ENCODE measurements at places on chromosomes 1 and 21.

GRCh38 chr1:179001451-179001850, 24.2 kb upstream of the FAM20B start:
- no peak for DNase-seq

DNA sequence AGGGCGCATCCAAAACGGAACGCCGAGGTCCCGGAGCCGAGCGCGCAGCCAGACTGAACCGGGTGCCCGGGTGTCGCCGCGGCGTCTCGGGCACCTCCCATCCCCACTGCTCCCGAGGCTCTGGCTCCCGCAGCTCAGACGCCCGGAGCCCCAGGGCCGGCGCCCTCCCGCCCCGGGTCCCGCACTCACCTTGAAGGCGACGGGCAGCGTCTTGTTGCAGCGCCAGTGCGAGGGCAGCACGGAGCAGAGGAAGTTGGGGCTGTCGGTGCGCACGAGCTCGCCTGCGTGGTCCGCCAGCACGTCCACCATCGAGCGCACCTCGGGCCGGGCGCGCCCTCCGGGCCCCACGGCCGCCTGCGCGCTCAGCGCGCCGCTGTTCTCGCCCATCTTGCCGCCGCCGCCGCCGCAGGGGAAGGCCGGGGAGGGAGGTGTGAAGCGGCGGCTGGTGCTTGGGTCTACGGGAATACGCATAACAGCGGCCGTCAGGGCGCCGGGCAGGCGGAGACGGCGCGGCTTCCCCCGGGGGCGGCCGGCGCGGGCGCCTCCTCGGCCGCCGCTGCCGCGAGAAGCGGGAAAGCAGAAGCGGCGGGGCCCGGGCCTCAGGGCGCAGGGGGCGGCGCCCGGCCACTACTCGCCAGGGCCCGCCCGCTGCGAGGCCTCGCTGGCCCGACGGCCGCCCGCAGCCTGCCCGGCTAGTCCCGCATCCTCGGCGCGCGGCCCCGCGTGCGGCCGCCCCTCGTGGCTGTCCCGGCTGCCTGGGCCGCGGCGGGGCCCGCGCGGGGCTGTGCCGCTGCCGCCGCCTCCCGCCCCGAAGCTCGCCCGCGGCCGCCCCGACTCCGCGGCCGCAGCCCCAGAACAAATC, 447 bp downstream of the RUNX3 start:
- DNase-seq: peak; percentile 40

- no peak for DNase-seq
These were observed 11.6 kb upstream of the CD1D start for GRCh38 chr1:158169105-158169504.

DNA sequence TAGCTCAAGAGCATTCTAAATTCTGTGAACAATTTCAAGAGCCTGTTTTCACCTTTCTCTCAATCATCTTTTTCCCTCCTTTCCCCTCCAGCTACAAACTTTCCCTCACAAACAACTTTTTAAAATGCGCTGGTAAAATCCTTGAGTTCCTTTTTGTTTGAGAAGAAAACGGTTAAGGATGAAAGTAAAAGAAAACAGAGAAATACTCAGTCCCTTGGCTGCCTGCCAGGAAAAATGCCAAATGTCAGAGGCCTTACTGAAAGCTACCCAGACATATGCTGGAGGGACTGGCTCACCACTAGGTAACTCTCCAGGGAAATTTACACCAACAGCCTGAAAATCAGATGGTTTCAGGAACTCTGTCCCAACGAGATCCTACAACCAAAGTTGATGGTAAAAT, 11.0 kb upstream of the SERBP1 start:
- peak; percentile 6 for DNase-seq

DNA sequence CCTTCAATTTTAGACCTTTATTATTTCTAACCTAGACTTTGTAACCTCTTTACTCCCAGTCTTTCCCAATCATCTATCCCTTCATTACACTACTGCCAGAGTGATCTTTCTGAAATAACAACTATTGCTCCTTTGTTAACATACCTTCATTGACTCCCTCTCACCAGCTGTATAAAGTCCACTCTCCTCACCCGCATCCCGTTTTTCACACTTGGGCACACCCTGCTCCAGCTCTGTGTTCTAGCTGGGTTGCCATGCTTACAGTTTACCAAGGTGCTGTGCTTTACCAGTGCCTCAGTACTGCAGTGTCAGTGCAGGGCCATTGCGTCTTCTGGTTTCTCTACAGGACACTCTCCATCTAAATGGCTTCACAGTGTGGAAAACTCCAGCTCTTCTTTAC, 148.2 kb downstream of the NFIA start:
- DNase-seq: no peak

GRCh38 chr1:213698092-213698702, 289.6 kb upstream of the PROX1 start:
- no peak for DNase-seq

- DNase-seq: no peak
These were observed 107.4 kb downstream of the SLC45A1 start for GRCh38 chr1:8425150-8425780.

DNA sequence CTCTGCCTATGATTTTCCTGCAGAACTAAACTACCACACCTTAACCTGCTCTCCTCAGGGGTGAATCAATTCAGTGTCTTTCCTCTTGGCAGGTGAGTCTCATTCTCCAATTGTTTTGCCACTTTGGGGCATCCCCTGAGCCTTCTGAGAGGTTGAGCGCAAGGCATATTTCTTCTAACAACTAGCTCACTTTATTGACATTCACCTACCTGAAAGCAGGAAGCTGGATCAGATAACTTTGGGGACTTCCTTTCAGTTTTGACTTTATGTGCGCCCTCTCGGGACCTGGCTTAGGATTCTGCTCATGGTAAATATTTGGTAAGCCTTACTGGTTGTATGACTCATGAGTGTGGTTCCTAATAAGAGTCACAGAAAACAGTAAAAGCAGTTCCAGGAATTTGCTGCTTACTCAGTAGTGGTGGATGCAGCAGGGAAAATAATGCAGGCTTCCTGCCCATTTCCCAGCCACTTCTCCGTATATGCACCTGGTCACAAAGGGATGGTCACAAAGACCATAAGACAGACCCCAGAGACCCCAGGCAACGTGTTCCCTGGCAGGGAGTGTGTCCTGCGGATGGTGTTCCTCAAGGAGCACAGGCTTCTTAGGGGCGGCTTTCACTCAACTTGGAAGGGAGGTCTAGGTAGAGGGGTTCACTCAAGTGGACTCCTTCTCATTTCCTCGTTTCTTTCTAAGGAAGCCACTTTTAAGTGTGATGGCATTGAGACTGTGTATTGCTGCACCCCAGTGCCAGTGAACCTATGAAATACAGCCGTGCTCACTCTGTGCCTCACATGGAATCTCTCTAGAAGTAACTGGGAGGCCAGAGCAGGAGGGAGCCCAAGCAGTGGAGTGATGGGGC, 22.0 kb upstream of the BATF3 start:
- no peak for DNase-seq

DNA sequence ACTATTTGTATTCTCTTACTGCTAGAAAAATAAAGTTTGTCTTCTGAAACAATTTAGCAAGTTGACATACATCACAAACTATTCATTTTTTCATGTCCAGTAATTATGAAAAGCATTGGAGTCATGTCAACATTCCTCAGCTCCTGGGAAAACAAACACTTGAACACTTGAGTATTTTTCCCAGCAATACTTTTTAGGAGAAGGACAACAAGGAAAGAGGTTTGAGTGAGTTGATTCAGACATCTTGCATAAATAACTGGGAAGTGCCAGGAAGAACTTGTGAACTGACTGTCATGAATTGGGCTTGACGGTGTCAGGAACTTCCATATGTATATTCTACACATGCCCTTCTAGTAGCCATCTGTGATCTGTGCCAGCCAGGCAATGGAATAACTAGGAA, 195.6 kb downstream of the HMCN1 start:
- no peak for DNase-seq

DNA sequence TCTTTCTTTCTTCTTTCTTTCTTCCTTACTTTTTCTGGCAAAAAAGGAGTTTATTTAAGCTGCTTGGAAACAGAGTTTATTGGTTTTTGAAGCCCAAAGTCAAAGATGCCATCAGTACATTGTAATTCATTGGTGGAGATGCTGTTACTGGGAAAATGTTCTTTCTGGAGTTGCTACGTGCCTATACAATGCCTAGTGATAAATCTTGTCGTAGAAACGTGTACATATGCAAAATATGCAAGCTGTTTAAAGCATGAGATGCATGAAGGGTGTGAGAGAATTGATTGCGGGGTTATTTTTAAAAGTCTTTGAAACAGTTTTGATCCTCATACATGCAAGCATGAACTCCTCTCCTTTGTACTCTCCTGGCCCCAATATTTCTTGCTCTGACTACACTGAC, 1060.6 kb upstream of the NCAM2 start:
- no peak for DNase-seq

GRCh38 chr1:34759503-34760357, at the start of gene GJB4:
GJB4 (plus strand) TSS chr1:34759740; CDS start chr1:34761255, 1,515 bp downstream.
- DNase-seq: no peak

- no peak for DNase-seq
These were observed 738.7 kb downstream of the LTN1 start for GRCh38 chr21:28253961-28254360.

- no peak for DNase-seq
These were observed 55.3 kb downstream of the IGSF5 start for GRCh38 chr21:39800311-39800710.

GRCh38 chr21:20330652-20331051, 667.6 kb upstream of the NCAM2 start:
- DNase-seq: no peak

- no peak for DNase-seq
These were observed 145.5 kb upstream of the DUSP10 start for GRCh38 chr1:221887415-221887746.

DNA sequence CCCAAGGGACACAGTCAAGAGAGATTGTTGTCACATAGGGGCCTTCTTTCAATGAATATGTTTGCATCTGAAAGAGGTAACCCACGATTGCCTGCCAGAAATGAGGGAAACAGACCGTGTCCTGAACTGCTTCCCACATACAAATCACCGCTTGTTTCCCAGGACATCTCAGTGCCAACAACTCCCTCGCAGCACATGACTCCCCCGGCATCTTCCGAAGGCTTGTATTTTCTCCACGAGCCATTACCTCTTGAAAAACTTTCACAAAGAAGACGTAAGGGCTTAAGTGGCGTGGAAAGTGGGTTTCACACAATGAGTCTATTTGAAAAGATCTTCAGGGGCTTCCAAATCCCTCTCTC, 31.6 kb upstream of the PDE9A start:
- no peak for DNase-seq

DNA sequence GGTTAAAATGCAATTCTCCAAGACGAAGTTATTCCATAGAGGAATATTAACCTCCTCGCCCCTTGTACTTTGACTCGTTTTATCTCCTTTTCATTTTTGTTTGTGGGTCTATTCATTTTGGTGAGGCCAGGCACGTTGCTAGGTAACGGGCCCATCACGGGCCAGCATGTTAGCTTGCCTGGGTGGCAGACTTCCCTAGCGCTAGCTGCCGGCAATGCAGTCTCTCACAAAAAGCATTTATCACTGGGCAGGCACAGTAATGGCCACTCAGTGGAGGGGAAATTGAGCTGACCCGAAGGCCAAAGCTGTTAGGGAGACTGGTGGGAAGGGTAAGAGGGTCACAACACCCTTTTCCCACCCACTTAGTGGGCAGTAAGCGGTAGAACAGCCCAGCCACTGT, 234.4 kb upstream of the FOXD3 start:
- no peak for DNase-seq

DNA sequence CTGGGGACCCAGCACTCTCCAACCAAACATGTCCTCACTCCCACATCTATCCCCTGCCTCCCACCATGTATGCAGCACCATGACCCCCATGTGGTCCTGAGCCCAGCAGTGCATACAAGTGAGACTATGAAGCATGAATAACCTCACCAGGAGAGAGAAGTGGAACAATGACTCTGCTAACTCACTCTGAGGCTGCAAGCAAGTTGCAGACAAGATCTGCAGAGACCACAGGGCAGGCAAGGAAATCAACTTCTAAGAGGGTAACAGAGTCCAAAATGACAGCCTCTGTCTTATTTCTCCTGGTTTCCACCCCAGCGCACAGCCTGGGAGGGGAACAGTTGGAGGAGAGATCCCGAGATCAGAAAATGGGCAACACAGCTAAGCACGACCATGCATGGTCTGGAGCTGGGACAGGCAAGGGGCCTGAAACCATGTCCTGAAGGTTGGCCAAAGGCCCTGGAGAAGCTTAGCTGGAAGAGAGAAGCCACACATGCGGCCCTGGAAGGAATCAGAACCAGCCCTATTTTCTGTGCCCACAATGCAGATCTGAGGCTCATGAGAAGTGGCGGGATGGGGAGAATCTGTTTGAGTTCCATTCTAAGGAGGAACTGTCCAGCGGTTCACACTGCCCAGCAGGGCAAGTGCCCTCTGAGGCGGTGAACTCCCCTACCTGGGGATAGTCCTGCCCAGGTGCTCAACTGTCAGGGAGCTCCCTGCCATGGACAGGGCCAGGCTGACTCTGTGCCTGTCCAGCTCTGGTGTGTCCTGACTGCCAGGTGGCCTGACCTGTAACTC, 12.5 kb upstream of the REN start:
- DNase-seq: no peak

DNA sequence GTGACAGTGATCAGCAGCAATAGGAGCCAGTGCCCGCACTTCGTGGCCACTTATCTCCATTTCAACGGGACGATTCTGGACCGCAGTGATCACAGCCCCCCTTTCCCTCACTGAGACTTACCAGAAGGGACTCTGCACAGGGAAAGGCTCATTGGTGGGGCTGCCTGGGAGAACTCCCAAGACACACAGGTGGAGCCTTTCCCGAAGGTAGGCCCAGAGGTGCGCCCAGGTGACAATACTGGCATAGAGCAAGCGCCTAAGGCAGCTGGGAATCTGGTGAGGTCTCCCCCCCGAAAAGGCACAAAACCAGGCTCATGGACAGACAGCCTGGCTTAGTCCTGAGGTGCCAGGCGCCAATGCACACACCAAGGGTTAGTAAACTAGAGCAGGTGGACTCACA, 318.9 kb downstream of the AJAP1 start:
- DNase-seq: no peak

DNA sequence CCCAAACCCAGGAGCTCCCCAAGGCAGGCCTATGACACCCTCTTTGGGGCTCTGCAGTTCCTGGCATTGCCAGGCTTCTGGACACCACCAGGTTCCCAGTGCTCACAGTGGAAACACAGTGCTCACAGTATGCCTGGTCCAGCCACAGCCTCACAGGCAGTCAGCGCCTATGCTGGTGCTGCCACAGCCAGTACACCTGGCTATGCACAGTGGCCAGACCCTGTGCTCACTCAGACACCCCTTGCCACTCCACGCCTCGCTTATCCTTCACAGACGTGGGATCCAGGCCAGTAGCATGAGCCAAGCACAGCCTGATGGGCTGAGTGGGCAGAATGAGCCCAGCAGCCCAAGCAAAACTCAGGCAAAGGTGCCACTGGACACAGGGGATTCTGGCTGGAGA, 579.2 kb upstream of the ADGRL2 start:
- no peak for DNase-seq

GRCh38 chr1:114114185-114115094, 39.2 kb downstream of the SYT6 start:
- no peak for DNase-seq

GRCh38 chr1:20885121-20885520, 98.0 kb upstream of the HP1BP3 start:
- DNase-seq: no peak

GRCh38 chr1:19597496-19598309, 46.4 kb upstream of the NBL1 start:
- DNase-seq: no peak
